ENCODE measurements at places on chromosomes 4 and X.
A peak's percentile ranks its signal among the peaks of the same experiment; 100 is the strongest.

DNA sequence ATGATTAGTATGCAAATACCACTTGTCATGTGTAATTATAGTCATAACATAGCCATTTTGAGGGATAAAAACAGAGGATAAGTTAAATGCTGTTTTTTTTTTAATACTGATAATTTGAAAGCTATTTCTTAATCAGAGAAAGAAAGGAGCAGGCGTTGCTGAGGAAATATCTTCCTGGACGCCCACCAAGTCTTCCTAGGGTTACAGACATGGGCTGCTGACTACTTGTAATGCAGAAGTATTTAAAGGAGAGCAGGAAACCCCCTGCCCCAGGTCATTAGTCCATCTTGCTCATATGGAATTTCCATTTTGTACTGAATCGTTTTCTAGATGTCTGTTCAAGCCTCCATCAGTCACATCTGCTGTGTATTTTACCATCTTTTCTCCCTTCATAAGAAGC, 176.2 kb downstream of the ADGRL3 start:
- DNase-seq = no peak

GRCh38 chr4:109978704-109979454, 66.2 kb downstream of the EGF start:
- no peak for DNase-seq

DNA sequence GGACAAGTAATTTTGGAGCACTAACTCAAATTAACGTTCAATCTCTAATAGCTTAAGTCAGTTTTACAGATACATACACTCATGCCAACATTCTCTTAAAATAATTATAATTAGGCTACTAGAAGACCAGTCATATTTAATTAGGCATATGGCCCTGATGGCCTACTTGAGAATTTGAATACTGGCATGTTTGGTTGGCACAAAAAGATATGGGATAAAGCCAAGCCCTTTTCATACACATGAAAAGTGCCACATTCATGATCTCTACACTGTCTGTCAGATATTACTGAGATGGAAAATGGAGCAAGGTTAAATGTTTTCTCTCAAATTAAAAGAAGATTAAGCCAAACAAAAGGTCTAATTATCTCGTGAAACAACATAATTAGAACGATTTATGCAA, 1091.0 kb downstream of the C4orf33 start:
- DNase-seq = no peak

DNA sequence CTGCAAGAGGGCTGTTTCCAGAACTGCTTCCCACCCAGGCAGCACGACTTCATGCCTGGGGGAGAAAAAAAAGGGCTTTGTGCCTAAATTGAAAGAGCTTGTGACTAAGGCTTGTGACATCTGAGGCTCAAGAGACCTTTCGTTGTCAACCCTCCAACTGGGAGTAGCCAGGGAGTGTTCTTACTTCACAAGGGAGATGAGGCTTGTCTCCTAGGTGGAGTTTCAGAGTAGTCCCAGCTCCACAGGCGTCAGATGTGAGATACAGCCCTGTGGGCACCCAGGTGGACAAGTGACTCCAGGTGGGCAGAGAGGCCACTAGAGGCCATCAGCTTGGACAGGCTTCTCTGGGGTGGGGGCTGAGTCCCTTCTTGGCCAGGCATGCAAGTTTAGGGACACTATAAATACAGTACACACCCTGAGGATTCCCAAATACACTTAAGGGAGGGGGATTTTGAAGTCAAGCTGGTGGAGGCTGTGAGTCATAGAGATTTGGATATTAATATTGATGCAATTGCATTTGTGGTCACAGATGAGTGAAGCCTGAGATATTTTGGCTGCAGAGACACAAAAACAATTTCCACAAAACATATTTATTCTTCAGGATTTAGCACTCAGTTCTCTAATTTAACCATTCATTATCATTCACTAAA, 40.1 kb upstream of the SETD7 start:
- DNase-seq = no peak

GRCh38 chr4:126778348-126778747, 854.4 kb upstream of the INTU start:
- DNase-seq = no peak

- DNase-seq = no peak
These were observed 6.6 kb downstream of the ETDC start for GRCh38 chrX:135315864-135316263.

- DNase-seq = no peak
These were observed 13.2 kb upstream of the PCDH18 start for GRCh38 chr4:137545461-137545861.

DNA sequence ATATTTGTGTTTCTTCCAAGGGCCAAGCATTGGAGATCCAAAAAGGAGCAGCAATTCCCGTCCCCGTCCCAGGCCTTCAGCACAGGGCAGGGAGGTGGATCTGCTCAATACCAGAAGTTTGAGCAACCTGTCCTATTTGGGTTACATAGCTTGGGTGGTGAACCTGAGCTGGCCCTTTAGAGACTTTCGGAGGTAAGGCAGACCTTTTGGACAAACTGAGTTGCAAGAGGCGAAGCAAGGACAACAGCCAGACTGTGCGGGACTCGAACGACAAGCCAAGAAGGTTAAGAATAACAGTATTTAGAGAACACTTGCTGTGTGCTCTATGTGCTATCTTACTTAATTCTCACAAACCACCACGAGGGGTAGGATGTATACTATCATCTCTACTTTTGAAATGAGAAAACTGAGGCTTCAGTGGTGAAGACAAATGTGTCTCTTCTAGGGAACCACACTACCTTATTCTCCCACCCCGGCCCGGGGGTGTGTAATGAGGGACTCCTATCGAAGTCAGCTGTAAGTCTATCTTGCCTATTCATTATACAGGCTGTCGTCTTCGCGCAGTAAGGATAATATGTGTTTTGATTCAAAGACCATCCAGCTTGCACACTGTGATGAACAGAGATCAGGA, 1.3 kb downstream of the NOP14 start:
- DNase-seq = no peak

- peak; percentile 31 for DNase-seq
These were observed at the start of gene VEGFC for GRCh38 chr4:176792326-176793059. Gene VEGFC, minus strand, starts transcription at chr4:176792922. Its CDS starts 611 bp downstream, at chr4:176792311.

GRCh38 chrX:150854856-150855255, 43.6 kb downstream of the CD99L2 start:
- DNase-seq = no peak

- DNase-seq = no peak
These were observed 298.0 kb upstream of the TET2 start for GRCh38 chr4:104848597-104849225.

DNA sequence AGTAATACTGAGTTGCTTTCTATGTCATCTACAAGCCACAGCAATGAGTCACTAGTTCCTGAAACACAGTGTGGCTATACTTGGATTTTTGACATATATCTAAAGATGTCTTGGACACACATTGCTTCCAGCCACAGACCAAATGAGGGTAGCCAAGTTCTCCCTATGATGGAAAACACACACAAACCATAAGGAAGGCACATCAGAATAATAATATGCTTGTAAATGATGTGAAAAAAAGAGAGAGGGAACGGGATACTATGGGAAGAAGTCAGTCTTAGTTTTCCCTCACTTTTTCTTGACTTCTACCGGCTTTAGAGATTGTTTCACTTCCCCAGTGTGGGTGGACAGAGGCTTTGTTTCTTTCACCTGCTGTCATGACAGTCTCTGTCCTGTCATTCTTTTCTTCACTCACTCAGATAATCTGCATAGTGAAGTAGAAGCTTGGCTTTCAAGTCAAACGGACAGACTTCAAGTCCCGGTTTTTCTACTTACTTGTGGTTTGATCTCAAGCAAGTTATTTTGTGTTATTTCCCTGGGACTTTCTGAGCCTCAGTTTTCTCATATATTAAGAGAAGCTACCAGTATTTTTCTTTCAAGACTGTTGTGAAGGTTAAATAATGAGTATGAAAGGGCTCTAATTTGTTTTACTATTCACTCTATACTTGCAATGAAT, 34.7 kb downstream of the P2RY10 start:
- no peak for DNase-seq

- no peak for DNase-seq
These were observed 86.3 kb downstream of the KLHL8 start for GRCh38 chr4:87134122-87134521.

DNA sequence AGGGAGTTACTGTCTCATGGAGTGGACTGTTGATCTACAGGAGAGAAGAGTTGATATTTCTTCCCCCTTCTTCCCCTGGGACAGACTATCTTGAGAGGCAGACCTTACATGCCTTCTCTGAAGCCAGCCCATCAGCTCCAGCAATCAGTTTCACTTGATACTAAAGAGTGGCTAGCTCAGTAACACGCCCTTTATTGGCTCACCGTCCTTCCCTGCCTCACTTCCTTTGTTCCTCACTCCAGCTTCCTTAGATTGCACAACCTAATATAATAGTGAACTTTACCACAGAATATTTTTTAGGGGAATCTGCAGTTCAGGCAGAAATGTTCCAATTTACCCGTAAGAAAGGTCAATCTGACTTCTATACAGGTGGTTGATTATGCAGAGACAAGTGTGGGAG, 128.1 kb upstream of the NDP start:
- no peak for DNase-seq

GRCh38 chrX:95903490-95903889, 781.2 kb upstream of the DIAPH2 start:
- no peak for DNase-seq

DNA sequence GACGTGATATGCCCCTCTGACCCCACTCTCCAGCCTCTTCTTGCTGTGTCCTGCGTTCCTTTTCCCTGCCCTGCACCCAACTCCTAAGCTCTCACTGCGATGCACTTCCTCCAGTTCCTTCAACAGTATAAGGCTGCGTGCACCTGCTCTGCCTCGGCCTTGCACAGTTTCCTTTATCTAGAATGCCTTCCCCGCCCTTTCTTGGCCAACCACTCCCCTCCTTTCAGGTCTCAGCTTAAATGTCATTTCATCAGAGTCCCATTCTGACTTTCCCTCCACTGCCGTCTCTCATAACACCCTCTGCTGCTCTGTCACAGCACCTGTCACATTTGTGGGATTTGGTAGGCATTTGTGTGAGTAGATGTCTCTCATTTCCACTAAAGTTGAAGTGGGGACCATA, 58.4 kb upstream of the NEIL3 start:
- DNase-seq = no peak

DNA sequence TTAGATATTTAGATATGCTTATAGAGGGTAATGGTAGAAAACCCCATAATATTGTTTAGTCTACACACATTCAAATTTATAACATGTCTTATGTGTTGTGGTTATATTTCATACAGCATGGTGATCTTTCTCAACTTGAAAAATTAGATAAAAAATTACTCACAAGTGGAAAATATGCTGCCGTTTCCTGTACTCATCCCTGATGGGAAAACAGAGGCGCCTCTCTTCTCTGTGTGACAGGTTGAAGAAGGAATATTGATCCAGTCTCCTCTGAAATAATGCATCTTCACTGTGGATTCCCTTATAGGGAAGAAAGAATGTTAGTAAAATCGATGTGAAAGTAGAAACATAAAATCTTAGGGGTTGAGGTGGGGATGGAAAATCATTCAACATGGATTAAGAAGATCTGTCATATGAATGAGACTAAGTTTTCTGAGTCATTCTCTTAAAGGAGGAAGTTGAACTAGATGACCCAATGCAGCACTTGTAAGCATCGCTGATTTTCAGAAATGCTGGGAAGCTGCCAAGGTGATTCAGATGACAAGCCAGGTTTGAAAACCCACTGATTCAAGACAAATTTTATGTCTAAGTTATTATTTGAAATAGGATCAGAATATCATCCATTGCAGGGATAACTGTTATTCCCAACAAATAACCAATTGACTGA, 70.7 kb downstream of the ANKRD50 start:
- no peak for DNase-seq

- no peak for DNase-seq
These were observed 246.8 kb downstream of the QDPR start for GRCh38 chr4:17265139-17265538.

- DNase-seq = no peak
These were observed 52.8 kb upstream of the CLNK start for GRCh38 chr4:10737337-10737736.

DNA sequence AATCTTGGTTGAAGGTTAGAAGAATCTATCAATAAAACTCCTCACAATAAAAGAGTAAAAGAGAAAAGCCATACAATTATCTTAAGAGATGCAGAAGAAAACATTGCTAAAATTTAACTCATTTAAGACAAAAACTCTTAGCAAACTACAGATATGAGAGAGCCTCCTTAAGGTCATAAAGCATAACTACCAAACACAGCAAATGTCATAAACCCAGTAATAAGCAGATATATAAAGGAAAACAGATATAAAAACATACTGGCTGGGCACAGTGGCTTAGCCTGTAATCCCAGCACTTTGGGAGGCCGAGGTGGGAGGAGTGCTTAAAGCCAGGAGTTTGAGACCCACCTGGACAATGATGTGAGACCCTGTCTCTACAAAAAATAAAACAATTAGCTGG, 165.3 kb downstream of the FAM13A start:
- no peak for DNase-seq

DNA sequence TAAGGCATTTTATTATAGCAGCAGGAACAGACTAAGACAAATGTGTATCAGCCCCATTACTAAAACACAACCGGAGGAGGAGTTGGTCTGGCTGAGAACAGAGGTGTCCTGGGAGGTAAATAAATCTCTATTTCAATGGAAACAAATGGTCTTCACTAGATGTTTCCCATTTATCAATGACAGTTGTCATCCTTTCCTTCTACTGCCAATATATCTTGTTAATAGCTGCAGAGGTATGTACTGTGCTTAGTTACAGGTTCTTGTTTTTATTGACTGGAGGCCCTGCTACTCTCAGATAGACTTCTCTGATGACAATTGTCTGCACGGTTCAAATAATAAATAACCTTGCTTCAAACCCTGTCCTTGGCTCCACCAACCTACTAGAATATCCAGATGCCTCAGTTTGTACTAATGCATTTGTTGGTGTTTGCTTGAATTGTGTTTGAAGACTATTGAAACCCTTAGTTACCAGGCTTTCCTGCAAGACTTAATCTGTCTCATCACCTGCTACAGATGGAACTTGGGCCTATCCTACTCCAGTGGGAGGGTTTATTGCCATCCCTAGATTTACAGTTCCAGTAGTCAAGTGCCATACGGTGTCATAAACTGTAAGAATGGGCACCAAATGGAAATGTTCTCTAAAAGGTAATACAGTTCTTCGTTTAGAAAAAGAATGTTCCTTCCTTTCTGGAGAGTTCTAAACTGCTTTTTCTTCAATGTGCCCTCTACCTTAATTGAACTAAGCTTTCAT, 29.8 kb upstream of the HPGDS start:
- DNase-seq = no peak

- no peak for DNase-seq
These were observed 8.0 kb upstream of the GUCY1A1 start for GRCh38 chr4:155658681-155659064.

- no peak for DNase-seq
These were observed 18.8 kb upstream of the TMSB4X start for GRCh38 chrX:12955882-12956703.

DNA sequence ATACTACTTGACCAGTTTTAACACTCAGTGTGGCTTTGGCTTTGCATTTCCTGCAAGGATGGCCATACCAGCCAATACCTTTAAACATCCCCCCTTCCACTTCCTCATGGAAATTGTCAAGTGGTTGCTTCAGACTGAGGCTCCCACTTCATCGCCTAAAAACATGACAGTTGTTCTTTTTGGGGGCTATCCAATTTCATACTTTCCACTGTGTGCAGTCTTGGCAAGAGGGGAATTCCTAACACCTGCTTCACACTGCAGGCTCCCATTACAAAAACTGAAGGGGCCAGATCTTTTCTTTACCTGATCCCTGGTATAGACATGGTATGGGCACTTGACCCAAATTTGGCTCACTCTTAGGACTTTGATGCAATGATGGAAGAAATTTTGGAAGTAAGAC, 28.5 kb upstream of the TSR2 start:
- DNase-seq = no peak

GRCh38 chr4:168667921-168668320, 171.1 kb downstream of the PALLD start:
- DNase-seq = no peak
